ENCODE measurements at places on chromosomes 5 and 9.
A peak's percentile ranks its signal among the peaks of the same experiment; 100 is the strongest.

DNA sequence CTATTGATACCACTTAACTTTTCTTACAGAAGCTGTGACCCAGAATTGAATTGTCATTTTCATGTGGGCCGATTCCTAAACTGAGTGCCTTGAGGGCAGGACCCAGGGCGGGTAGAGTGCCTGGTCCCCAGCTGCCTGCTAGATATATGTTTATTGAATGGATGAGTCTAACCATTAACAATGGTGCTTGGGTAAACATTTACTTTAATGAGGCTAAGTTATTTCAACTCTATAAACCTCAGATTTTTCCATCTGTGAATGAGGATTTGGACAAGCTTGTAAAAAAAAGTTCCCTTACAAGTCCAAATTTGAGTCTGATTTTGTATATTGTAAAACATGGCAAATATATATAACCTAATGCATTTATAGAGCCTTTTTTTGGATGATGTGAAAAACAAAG is 181.8 kb upstream of the ELL2 start:
- DNase-seq = no peak

GRCh38 chr5:91162534-91163381 is 220.4 kb downstream of the ARRDC3 start:
- DNase-seq = no peak

GRCh38 chr5:1446602-1447343 is 1.5 kb upstream of the SLC6A3 start:
- DNase-seq = no peak

DNA sequence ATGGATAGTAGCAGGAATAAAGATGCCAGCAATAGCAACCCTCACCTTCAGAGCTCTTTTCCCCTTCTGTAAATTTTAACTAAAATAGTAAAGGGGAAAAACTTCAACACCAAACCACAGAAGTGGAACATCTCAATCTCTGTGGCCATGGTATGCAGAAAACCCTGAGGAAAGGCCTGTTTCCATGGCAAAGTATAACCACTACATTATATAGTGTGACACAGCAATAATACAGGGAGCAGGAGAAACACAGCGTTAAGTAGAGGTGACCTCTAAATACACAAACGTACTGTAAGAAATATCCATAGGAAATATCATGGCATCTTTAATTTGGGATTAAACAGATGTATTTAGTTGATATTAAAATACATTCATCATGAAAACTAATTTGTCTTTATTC is 106.4 kb downstream of the SLC24A2 start:
- no peak for DNase-seq

DNA sequence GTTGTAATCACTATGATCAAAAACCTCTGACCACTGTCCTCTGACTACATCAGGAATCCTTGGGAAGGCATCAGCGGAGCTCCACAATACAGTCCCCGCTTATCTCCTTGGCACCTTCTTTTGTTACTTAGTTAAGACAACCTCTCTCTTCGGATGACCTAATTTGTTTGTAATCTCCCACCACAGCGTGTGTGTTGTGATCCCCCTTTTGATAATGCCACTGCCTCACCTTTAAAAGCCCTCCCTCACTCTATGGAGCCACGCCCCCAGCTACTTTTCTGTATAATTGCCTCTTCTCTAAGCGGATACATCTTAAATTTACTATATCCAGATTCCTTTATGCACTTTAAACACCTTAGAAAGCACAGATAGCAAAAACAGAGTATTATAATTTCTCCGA is 35.9 kb downstream of the OR2Y1 start:
- no peak for DNase-seq

GRCh38 chr5:10536511-10536910 is 27.4 kb upstream of the ANKRD33B start:
- no peak for DNase-seq

- no peak for DNase-seq
Observed at GRCh38 chr5:138948471-138949222, 73.5 kb upstream of the LRRTM2 start.

DNA sequence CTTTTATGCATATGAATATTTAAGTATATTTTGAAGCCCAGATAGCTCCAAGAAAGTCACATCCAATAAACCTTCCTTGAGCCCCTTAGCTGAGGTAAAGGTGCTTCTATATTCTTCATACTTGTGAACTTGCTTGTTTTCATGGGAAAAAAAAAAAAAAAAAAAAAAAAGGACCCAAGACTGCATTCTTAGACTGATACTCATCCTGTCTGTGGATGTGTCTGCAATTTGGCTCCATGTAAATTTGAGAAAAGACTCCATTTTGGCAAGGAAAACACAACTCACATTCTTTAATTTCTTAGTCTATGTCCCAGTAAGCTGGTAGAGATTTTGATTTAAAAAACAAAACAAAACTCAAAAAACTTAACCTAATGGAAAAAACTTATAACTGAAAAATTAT is 238.3 kb downstream of the FBXL17 start:
- DNase-seq = no peak

- peak; percentile 96 for DNase-seq
Observed at GRCh38 chr9:129888293-129889121, 53.2 kb downstream of the USP20 start.

- DNase-seq = no peak
Observed at GRCh38 chr5:2946315-2946714, 194.8 kb upstream of the IRX2 start.

GRCh38 chr5:128109138-128109537 is 25.6 kb downstream of the SLC12A2 start:
- no peak for DNase-seq

DNA sequence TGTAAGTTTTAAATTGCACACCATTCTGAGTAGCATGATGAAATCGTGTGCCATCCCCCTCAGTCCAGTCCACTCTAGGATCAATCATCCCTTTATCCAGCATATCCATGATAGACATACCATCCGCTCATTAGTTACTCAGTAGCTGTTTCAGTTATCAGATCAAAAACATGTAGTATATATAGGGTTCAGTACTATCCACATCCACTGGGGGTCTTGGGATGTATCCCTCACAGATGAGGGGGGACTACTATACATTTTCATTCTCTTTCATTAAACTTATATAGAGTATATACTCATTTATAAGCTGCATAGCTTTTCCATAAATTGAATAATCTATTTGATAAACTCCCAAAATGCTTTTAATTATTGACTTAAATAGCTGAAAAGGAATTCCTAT is 67.6 kb downstream of the MEIKIN start:
- DNase-seq = no peak

- no peak for DNase-seq
Observed at GRCh38 chr9:83992901-83993300, 12.3 kb downstream of the RMI1 start.

DNA sequence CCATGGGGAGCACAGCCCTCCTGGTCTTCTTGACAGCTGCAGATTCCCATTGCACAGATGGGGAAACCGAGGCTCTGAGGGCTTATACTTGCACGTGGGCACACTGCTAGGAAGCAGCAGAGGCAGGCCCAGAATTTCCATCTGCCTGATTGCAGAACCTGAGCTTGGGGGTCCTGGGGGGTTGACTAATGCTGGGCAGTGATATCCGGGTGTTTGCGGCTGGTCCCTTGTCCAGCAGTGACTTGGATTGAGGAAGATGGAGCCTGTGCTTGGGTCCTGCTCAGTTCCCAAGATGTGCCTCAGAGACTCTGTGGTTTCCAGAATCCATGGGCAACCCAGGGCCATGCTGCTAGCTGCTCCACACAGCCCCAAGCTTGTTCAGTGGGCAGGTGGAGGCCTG is 91.2 kb downstream of the PHF2 start:
- no peak for DNase-seq

GRCh38 chr9:87713988-87714330 is 12.0 kb upstream of the CTSL start:
- no peak for DNase-seq

DNA sequence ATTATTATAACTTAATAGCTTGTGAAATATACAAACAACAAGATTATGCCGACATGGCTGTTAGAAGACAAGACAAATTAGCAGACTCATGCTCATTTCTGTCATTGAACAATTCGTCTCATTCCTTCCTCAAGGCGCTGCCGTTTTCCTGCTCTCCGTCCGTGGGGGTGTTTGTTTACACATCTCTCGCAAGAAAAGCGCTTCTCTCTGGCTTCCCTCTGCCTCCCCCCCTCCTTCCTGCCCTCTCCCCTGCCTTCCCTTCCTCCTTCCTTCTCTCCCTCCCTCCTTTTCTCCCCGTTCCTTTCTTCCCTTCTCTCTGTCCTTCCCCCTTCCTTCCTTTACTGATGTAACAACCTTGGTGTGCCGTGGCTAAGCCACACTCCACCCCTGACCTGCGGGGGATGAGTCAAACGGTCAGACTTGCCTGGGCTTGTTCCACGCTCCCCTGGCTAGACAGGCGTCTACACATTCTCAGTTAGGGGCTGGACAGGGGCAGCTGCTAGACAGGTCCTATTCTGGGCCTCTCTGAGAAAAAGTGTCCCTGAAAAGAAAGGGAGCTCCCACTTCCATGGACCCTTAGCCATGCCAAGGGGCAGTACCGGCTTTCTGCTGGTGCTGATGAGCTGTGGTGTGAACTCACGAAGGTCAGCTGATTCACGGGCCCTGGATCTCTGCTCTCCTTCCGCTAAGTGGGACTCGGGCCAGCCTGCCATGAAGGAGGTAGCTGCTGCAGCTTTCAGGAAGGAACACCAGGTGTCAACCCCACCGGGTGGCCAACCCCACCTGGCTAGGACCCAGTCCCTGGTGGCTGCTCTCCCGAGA is 32.0 kb upstream of the SPTLC1 start:
- DNase-seq = no peak

GRCh38 chr9:132997591-132997990 is 19.1 kb downstream of the GFI1B start:
- DNase-seq = no peak

GRCh38 chr5:36944607-36945225 is 68.1 kb downstream of the NIPBL start:
- no peak for DNase-seq

DNA sequence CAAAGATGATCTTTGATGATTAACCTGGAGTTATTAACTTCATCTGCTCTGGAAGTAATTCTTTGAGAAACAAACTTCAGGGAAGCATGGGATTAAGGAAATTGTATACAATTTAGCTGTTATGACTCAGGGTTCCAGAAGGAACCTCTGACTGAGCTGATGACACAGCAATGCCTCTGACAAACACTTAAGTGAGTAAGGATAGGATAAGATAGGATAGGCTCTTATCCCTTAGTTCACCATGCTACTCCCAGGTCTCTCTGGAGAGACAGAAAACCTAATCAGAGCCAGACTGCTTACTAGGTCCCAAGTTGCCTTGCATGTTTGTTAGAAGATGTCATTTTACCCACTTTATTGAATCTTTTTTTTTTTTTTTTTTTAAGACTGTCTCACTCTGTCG is 12.6 kb upstream of the TMEM38B start:
- no peak for DNase-seq

GRCh38 chr9:116555119-116555518 is 132.0 kb upstream of the TRIM32 start:
- DNase-seq = no peak
